ENCODE measurements at places on chromosomes 7 and 10.

DNA sequence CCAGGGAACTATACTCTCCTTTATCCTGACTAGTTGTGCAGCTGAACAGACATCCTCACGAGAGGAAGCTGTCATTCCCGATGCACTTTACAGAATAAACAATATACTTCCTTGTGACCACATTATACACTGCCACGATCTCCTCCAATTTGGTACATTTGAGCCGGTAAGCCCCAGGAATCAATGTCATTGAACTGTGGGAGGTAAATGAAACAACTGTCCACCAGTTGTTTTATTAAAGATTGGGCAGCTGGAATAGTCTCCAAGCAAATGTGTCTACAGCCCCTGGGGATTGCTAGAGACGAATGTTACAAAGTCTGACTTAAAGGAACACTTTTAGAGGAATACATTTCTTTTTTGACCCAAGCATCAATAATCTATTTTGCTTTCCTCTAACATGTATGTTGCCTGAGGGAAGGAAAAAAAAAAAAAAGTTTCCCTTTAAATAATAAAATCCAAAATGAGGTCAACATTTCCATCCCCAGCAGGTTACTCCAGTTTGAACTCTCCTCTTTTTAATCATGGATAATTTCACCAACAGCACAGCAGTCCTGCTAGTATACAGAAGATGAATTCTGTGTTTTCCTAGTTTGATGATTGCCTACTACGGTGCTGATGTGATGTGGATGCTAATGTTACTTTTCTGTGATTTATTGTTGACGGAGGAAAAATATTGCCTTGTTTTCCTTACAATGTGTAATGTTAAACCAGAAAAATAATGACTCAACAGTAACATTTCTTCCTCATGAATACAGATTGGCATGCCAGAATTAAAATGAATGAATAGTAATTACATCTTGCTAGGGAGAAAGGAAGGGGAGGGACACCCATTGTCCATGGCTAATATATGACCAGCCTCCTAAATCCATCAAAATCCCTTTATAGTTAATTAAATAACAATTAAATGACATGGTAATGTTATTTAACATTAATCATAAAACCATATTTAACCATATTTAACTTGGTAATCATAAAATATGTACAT lies 360.9 kb downstream of the NEBL start:
- H3K4me3 ChIP-seq, result no peak overlapping the region
- H3K36me3 ChIP-seq, result no peaks in the 10 kb centered on the region
- H3K27ac ChIP-seq, result no peak overlapping the region
- H3K27me3 ChIP-seq, result no peaks in the 10 kb centered on the region

DNA sequence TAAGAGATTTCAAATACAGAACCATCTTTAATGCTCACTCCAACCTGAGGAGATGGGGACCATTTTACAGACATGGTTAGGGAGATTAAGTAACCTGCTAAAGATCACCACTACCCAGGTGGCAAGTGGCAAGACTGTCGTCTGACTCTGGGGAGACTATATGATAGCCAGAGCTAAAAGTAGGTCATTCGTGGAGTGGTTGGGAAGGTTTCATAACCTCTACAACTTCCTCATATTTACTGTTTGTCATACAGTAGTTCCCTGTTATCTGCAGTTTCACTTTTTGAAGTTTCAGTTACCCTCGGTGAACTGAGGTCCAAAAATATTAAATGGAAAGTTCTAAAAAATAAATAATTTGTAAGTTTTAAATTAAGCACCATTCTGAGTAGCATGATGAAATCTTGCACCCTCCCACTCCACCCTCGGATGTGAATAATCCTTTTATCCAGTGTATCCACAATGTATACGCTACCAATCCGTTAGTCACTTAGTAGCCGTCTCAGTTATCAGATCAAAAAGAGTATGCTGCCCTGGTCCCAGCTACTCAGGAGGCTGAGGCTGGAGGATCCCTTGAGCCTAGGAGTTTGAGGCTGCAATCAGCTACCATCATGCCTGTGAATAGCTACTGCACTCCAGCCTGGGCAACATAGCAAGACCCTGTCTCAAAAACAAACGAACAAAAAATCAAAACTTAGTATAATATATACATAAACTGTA lies 14.9 kb upstream of the LGI1 start:
- peak overlapping the region; percentile 65 for H3K27ac ChIP-seq
- peak overlapping the region; percentile 44 for H3K4me3 ChIP-seq
- DNase-seq, result no peak
- peaks cover 5% of the 10 kb centered on the region for H3K27me3 ChIP-seq

DNA sequence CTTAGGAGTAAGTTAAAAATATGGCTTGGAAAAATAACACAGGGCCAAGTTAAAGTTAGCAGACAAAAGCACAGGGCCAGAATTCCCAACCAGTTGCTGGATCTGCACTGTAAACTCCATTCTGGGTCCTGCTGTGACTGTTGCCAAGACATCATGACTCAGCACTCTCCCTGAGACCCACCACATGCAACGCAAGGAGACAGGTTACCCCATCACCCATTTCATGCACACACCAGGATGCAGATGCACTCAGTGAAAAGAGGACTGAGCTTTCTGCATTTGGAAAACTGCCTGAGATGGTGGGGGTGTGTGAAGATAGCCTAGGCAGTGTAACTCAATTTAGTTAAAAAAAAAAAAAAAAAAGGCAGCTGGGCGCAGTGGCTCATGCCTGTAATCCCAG lies 97.6 kb upstream of the ZNF438 start:
- no peaks in the 10 kb centered on the region for H3K27me3 ChIP-seq
- H3K4me3 ChIP-seq, result no peak overlapping the region
- H3K4me1 ChIP-seq, result peaks cover 4% of the 10 kb centered on the region
- DNase-seq, result no peak
- no peaks in the 10 kb centered on the region for H3K36me3 ChIP-seq

- H3K4me3 ChIP-seq, result no peak overlapping the region
- no peaks in the 10 kb centered on the region for H3K4me1 ChIP-seq
- DNase-seq, result no peak
- no peaks in the 10 kb centered on the region for H3K36me3 ChIP-seq
- no peak overlapping the region for H3K27ac ChIP-seq
- H3K27me3 ChIP-seq, result peaks cover 6% of the 10 kb centered on the region
These were observed 25.1 kb upstream of the UBE3C start for GRCh38 chr7:157113607-157114006.

GRCh38 chr10:103792547-103792946 lies 62.8 kb downstream of the SH3PXD2A start:
- DNase-seq, result no peak
- H3K27ac ChIP-seq, result no peak overlapping the region
- H3K36me3 ChIP-seq, result no peaks in the 10 kb centered on the region

- H3K27me3 ChIP-seq, result peaks cover 3% of the 10 kb centered on the region
- H3K27ac ChIP-seq, result no peak overlapping the region
- H3K4me3 ChIP-seq, result no peak overlapping the region
- H3K36me3 ChIP-seq, result no peaks in the 10 kb centered on the region
- H3K4me1 ChIP-seq, result no peaks in the 10 kb centered on the region
- no peak for DNase-seq
These were observed 10.7 kb downstream of the A1CF start for GRCh38 chr10:50874723-50875122.

Data from activated B cell treated with CpG ODN at 0.5 μM for 24 hours (primary cell).